AG04449 (cell line): ENCODE measurements at places on chromosomes 16 and 17.

- DNase-seq = no peak
Measured at GRCh38 chr17:27914382-27914781, 21.2 kb upstream of the LYRM9 start.

GRCh38 chr17:2023692-2024571, 1.2 kb downstream of the RTN4RL1 start:
- DNase-seq = no peak

DNA sequence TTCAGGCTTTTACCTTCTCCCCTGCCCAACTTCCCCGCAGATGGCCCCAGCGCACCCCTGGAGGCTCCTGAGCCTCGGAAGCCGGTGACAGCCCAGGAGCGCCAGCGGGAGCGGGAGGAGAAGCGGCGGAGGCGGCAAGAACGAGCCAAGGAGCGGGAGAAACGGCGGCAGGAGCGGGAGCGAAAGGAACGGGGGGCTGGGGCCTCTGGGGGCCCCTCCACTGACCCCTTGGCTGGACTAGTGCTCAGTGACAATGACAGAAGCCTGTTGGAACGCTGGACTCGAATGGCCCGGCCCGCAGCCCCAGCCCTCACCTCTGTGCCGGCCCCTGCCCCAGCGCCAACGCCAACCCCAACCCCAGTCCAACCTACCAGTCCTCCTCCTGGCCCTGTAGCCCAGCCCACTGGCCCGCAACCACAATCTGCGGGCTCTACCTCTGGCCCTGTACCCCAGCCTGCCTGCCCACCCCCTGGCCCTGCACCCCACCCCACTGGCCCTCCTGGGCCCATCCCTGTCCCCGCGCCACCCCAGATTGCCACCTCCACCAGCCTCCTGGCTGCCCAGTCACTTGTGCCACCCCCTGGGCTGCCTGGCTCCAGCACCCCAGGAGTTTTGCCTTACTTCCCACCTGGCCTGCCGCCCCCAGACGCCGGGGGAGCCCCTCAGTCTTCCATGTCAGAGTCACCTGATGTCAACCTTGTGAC, 3.6 kb downstream of the MAPK7 start:
- no peak for DNase-seq

DNA sequence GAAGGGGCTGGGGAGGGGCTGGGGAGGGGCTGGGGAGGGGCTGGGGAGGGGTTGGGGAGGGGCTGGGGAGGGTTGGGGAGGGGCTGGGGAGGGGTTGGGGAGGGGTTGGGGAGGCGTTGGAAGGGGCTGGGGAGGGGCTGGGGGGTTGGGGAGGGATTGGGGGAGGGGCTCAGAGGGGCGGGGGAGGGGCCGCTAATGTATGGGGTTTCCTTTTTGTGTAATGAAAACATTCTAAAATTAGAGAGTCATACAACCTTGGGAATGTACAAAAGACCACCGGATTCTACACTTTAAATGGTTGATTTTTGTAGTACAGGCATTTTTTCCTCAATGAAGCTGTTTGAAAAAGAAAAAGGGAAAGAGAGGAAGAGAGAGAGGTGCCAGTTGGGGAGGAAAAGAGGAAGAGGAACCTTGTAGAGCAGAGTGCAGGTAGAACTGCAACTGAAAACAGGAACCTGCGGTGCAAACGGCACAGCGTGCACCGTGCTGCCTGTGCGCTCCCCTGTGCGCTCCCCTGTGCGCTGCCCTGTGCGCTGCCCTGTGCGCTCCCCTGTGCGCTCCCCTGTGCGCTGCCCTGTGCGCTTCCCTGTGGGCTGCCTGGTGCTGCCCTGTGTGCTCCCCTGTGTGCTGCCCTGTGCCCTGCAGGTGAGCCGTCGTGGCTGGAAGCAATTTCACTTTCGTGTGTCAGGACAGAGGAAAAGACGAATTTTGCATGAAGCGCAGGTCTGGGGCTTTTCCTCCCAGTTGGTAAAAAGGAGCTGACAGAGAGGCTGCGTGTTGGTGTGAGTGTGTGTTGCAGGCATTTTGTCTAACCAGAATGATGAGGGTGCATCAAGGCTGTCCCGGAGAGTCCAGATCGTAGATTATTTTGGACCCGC, 40.8 kb downstream of the METRNL start:
- DNase-seq = no peak

DNA sequence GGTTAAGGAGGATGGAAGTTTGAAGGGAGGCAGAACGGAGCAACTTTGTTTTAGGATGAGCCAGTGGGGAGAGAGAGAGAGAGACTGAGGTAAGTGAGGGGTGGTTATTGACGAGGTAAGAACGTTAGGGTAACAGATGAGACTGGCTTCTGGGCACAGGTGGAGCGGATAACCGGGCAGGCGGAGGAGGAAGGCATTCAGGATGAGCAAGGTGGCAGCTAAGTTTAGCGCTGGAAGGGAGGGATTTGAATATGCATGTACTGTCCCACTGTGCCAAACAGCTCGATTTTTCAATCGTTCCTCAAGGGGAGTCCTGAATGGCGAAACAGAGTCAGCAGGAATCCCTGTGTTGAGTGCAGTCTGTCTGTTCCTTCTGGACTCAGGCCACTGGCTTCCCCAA, 35.8 kb downstream of the CACNG3 start:
- DNase-seq = no peak

GRCh38 chr17:37562016-37562745, 47.0 kb downstream of the SYNRG start:
- no peak for DNase-seq

DNA sequence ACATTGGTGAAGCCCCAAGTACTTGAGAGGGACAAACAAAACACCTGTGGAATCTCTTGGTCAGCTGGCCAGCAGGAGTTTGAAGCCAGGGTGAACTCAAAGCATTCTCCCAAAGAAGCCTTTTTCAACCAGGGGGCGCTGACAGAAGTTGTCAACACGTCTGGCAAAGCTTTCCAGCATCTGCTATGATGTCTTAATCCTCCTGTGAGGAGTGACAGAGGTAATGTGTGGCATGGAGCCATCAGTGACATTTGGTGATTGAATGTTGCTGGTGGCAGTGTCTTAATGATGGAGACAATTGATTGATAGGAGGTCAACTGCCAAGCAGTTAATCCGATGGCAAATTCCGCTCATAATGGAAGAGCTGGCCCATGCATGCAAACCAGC, 257.6 kb upstream of the HSBP1 start:
- no peak for DNase-seq

DNA sequence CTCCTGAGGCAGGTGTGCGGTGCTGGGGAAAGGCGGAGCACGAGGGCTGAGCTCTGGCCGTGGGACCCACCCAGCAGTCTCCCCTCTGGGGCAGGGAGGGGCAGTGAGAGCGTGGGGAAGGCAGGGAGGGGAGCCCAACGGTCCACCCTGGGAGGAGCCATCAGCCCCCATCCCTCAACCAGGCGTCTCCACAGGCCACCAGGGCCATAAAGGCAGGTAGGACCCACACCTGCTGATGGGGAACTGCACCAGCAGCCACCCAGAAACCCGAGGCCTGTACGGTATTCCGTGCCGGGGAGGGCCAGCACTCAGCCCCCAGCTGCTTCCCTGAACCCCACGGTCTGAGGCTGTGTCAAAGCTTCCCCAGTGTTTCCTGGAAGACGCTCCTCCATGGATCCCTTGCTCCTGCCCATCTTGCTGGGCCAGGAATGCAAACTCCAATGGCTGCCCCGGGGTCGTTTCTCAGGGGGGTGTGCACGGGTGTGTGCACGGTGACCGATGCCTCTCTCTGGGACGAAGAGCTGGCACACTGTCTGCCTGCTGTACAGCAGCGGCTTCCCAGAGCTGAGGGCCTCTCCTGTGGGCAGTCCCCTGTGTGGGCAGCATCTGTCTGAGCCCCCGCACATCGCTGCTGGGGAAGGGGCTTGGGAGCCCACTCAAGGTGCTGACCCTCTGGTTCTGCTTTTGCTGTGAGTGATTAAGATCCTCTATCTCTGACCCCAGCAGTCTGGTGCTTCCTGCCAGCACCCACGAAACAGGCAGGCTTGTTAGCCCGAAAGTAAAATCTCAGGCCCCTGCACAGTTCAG, 17.2 kb upstream of the METRNL start:
- no peak for DNase-seq

DNA sequence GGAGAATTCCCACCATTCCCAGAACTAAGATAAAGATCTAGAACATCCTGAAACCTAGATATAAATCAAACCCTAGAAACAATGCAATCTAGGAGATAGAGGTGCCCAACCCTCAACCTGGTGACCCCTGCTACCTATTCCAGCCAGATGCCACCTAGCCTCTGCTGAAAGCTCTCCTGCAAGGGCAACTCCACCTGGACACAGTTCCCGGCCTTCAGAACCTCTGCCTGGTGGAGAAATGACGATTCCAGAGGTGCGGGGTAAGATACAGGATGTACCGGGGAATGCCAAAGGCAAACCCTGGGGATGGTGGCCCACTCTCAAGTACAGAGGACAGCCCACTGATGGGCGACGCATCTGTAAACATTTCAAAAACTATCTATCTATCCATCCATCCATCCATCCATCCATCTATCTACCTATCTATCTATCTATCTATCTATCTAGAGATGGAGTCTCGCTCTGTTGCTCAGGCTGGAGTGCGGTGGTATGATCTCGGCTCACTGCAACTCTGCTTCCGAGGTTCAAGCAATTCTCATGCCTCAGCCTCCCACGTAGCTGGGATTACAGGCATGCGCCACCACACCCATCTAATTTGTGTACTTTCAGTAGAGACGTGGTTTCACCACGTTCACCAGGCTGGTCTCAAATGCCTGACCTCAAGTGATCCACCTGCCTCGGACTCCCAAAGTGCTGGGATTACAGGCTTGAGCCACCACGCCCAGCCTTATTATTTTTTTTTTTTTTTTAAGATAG, 19.0 kb downstream of the MEAK7 start:
- DNase-seq = no peak

GRCh38 chr16:3458852-3459361, 15.4 kb downstream of the NAA60 start:
- no peak for DNase-seq

DNA sequence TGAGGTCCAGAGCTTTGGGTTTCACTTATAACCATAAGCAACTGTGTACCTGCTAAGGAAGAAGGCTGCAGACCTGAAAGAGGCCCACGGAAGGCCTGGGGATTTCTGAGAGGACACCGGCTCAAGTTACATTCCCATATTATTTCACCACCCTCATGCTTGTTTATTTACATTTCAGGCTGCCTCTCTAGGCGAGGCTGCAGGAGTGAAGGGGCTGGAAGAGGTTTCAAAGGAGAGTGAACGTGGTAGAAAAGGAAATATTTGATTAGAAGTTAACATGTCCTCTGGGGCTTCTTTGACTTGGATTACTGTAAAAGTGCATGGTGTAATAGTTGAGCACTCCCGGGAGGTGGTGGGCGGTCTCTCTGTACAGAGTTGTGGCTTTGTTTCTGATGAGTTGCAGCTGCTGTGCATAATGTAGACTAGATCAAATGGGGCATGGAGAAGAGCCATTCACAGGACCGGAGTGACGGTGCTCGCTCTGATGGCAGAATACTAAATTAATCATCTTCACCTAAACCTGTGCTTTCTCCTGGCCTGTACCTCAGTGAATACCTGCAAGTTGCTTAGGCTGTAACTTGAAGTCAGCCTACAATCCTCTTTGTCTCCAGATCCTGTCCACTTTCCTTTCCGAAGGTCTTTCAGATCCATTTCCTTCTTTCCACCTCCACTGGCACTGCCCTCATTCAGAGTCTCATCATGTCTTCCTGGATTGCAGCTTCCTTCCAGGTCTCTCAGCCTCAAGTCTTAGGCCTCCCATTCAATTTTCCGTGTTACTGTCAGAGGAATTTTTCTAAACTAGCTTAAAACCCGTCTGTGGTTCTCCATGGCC, 1.9 kb upstream of the CPD start:
- peak; percentile 44 for DNase-seq

GRCh38 chr17:45730192-45730591, 53.9 kb upstream of the CRHR1 start:
- DNase-seq = no peak

DNA sequence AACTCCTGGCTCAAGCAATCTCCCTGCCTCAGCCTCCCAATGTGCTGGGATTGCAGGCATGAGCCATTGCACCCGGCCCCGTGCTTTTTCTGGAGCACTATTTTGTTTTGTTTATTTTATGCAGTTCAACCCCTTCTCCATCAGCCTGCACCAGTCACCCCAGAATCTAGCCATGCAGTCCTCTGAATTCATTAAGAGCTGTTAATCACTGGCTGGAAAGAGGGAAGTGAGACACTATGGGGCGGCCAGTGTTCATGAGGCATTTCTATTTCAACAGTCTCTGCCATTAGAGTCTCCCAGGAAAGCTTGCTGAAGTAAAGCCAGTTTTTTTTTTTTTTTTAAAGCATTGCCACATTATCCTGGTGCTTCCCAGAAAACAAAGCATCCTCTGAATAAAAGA, 1.7 kb downstream of the VWA3A start:
- DNase-seq = no peak

DNA sequence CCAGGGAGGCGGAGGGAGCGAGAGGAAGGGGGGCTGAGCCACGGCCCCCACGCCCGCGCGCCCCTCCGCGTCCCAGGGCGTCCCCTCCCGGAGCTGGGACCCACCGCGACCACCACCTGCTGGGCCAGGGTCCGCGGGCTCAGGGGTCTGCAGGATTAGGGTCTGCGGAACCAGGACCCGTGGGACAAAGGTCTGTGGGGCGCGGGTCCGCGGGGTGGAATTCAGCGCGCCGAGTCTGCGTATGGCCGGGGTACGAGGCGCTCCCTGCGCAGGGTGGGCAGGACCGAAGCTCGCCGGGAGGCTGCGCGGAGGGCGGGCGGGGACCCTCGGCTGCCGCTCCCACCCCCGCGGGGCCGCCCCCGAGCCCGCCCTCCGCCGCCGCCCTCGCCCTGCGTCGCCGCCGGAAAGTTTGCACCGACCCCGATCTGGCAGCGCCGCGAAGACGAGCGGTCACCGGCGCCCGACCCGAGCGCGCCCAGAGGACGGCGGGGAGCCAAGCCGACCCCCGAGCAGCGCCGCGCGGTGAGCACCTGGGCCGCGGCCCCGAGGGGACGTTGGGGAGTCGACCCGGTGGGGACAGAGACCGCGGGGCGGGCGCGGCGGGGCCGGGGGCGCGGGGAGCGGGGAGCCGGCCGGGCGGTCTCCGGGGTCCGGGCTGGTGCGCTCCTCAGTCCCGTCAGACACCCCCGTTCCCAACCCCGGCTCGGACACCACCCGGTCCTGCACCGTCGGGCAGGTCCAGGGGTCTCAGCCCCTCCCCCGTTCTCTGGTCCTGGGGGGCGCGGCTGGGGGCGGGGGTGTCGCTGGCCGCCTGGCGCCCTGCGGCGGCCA, at the start of gene GCGR:
TSS of gene GCGR (plus strand) at position 423 of the 831 bp plus-strand sequence. CDS start 4,869 bp downstream, outside the sequence.
- no peak for DNase-seq

DNA sequence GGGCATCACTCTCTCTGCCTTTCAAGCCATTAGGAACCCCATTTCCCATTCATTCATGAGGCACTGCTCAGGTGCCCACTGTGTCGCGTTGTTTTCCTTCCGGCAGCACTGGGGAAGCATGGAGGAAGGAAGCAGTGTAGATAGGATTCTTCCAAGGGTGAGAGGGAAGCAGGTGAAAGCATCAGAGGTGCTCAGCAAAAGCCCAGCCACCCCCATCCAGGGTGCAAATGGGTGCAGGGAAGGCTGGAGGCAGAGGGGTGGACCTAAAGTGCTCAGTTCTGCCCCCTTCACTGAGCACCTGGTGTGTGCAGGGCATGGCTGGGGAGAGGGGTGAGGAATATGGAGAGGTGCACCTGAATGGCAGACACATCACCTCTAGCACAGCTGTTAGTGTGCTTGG, 3.4 kb upstream of the NXPH3 start:
- no peak for DNase-seq
